Glomerular endothelial cell (primary cell): ENCODE measurements at places on chromosomes 7 and 10. TPM values are rescaled to one million over a fixed set of nuclear protein-coding genes. Genes with fewer than 3 reads are reported as not detected.

The LRRN3 gene
- 0.05 and 0.76 TPM in 2 replicates for total RNA-seq

The CALCR gene
- not detected in 2 replicates for total RNA-seq

The PRKG1 gene
- 1.6 and 4.9 TPM in 2 replicates for total RNA-seq

The PLCE1 gene
- 0.19 and 0.29 TPM in 2 replicates for total RNA-seq

The TRIM4 gene
- total RNA-seq = 20.3 and 26.7 TPM in 2 replicates

The TYW1 gene
- 13.2 and 35.7 TPM in 2 replicates for total RNA-seq

The GJD4 gene
- total RNA-seq = not detected in 2 replicates

The LIPN gene
- not detected in 2 replicates for total RNA-seq

The METTL27 gene
- total RNA-seq = 0.41 and 5.3 TPM in 2 replicates

The PSD gene
- 0.15 and 0.35 TPM in 2 replicates for total RNA-seq

The C10orf90 gene
- not detected in 2 replicates for total RNA-seq

The TMEM209 gene
- 6.7 and 9.2 TPM in 2 replicates for total RNA-seq

The TMEM213 gene
- total RNA-seq = not detected in 2 replicates

The LIPJ gene
- total RNA-seq = not detected in 2 replicates

The MINDY3 gene
- total RNA-seq = 24.1 and 29.7 TPM in 2 replicates

The COL13A1 gene
- total RNA-seq = 20.1 and 38.7 TPM in 2 replicates

The TASOR2 gene
- 35.7 and 66.7 TPM in 2 replicates for total RNA-seq

The KCP gene
- total RNA-seq = 0.06 TPM in 1 of 2 replicates, not detected in the other

The SPOCK2 gene
- total RNA-seq = 0.41 and 3.9 TPM in 2 replicates

The LRIT1 gene
- total RNA-seq = not detected in 2 replicates

The COL1A2 gene
- 9.0 and 76.0 TPM in 2 replicates for total RNA-seq

The MBL2 gene
- not detected in 2 replicates for total RNA-seq

The MSMB gene
- not detected in 2 replicates for total RNA-seq

The OR2A42 gene
- not detected in 2 replicates for total RNA-seq

The STMP1 gene
- total RNA-seq = 17.7 and 22.1 TPM in 2 replicates

The LHFPL3 gene
- not detected in 2 replicates for total RNA-seq

The PDE1C gene
- total RNA-seq = 1.9 and 2.6 TPM in 2 replicates

The CNPY1 gene
- not detected in 2 replicates for total RNA-seq

The TMEM178B gene
- 1.1 and 3.1 TPM in 2 replicates for total RNA-seq

The HTR5A gene
- total RNA-seq = not detected in 2 replicates

The GFRA1 gene
- total RNA-seq = 0.99 and 5.6 TPM in 2 replicates

The NOD1 gene
- total RNA-seq = 24.6 and 41.0 TPM in 2 replicates
